PC-3 (cell line): ENCODE measurements at places on chromosomes 11 and 22. TPM values are rescaled to one million over a fixed set of nuclear protein-coding genes. Genes with fewer than 3 reads are reported as not detected.
A peak's percentile ranks its signal among the peaks of the same experiment; 100 is the strongest.

Gene P2RX6
- total RNA-seq = 1.1 TPM in 1 of 2 replicates, not detected in the other

Gene AMBRA1
- 15.8 and 18.0 TPM in 2 replicates for total RNA-seq

Gene SPI1
- total RNA-seq = 0.22 TPM in 1 of 2 replicates, not detected in the other

GRCh38 chr22:39349967-39350726, at the start of gene SYNGR1:
TSS of gene SYNGR1 (plus strand) at chr22:39349991. CDS start at chr22:39350011, 20 bp downstream.
- H3K27me3 ChIP-seq = no peaks in the 10 kb centered on the region
- no peaks in the 10 kb centered on the region for H3K36me3 ChIP-seq
- no peak for DNase-seq

- H3K27me3 ChIP-seq = no peaks in the 10 kb centered on the region
- DNase-seq = peak; percentile 57
- peaks cover 30% of the 10 kb centered on the region for H3K4me1 ChIP-seq
- H3K4me3 ChIP-seq = peak overlapping the region; percentile 77
- peak overlapping the region; percentile 74 for H3K27ac ChIP-seq
Measured at GRCh38 chr11:65116370-65117205, 913 bp downstream of the ZNHIT2 start.

DNA sequence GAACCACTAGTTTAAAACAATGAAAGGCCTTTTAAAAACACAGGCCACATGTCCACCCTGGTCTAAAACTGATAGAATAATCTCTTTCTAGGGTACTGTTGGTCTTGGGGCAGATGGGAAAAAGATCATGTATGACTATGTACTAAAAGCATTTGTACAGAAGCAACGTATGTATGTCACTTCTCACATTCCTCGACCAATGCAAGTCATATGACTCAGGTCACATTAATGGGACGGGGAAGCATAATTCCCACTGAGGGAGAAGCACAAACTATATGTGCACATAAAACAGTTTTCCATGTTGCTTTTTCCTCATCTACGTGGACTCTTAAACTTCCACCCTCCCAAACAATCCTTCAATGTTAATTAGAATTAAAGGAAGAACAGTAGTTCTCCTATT, 32.2 kb upstream of the GAB2 start:
- H3K4me3 ChIP-seq = no peak overlapping the region
- no peaks in the 10 kb centered on the region for H3K27me3 ChIP-seq
- no peak for DNase-seq
- no peaks in the 10 kb centered on the region for H3K4me1 ChIP-seq
- H3K36me3 ChIP-seq = no peaks in the 10 kb centered on the region; the same call in 1 of the 2 replicates

- no peaks in the 10 kb centered on the region for H3K36me3 ChIP-seq
- DNase-seq = no peak
- H3K27me3 ChIP-seq = no peaks in the 10 kb centered on the region
- no peak overlapping the region for H3K4me3 ChIP-seq
- no peak overlapping the region for H3K27ac ChIP-seq
Measured at GRCh38 chr22:29385151-29385704, 3.1 kb downstream of the AP1B1 start.

DNA sequence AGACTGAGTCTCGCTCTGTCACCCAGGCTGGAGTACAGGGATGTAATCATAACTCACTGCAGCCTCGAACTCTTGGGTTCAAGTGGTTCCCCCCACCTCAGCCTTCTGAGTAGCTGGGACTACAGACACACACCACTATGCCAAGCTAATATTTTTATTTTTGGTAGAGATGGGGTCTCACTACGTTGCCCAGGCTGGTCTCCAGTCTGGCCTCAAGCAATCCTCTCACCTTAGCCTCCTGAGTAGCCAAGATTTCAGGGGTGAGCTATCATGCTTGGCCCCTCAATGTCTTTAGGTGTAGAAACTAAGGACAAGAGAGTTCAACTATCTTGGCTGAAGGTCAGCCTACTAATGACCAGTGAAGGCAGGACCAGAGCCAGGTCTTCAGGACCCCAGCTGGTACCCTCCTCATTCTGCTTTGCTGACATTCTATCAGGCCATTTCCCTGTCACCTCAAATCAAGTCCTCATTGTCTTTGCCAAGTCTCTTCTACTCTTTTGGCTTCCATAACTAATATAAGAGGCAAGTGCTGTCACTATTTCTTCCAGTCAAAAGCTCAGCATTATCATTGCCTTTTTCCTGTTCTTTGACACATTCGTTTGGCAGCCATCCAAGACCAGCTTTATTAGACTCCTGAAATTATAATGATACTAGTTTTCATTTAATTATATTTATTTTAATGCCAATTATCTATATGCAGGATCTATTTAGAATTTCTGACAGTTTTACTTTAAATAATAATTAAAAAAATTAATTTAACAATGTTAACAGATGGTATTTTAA, 264.2 kb upstream of the PITPNB start:
- H3K27me3 ChIP-seq = no peaks in the 10 kb centered on the region
- H3K4me3 ChIP-seq = no peak overlapping the region
- H3K4me1 ChIP-seq = no peaks in the 10 kb centered on the region
- no peak for DNase-seq
- no peaks in the 10 kb centered on the region for H3K36me3 ChIP-seq

GRCh38 chr22:31229402-31230079, 17.4 kb downstream of the LIMK2 start:
- no peaks in the 10 kb centered on the region for H3K27me3 ChIP-seq
- H3K4me3 ChIP-seq = no peak overlapping the region
- no peak overlapping the region for H3K27ac ChIP-seq
- H3K4me1 ChIP-seq = peaks cover 5% of the 10 kb centered on the region; the same call in 1 of the 2 replicates

DNA sequence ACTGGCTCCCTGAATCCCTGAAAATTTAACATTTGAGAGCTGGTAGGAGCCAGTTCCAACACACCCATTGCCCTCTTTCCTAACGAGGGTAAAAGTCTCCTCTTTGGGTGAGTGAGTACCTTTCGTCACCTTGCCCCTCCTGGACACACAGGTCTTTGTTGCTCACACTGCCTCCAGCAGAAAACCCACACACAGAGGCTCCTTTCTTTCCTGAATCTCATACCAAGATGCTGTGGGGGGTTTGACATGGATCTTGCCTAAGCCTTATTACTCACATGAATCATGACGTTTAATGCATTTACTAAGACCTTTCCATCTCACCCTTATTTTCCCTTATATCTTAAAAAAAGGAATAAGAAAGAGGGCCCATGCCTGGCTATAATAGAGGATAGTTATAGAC, 53.0 kb downstream of the PARVA start:
- H3K27ac ChIP-seq = peak overlapping the region; percentile 71
- H3K4me3 ChIP-seq = peak overlapping the region; percentile 13; the same call in 1 of the 2 replicates
- peaks cover 16% of the 10 kb centered on the region for H3K4me1 ChIP-seq
- H3K27me3 ChIP-seq = no peaks in the 10 kb centered on the region

- no peaks in the 10 kb centered on the region for H3K36me3 ChIP-seq
- H3K4me1 ChIP-seq = no peaks in the 10 kb centered on the region
- DNase-seq = no peak
- no peak overlapping the region for H3K4me3 ChIP-seq
Measured at GRCh38 chr11:70662691-70663098, 264.4 kb downstream of the CTTN start.

DNA sequence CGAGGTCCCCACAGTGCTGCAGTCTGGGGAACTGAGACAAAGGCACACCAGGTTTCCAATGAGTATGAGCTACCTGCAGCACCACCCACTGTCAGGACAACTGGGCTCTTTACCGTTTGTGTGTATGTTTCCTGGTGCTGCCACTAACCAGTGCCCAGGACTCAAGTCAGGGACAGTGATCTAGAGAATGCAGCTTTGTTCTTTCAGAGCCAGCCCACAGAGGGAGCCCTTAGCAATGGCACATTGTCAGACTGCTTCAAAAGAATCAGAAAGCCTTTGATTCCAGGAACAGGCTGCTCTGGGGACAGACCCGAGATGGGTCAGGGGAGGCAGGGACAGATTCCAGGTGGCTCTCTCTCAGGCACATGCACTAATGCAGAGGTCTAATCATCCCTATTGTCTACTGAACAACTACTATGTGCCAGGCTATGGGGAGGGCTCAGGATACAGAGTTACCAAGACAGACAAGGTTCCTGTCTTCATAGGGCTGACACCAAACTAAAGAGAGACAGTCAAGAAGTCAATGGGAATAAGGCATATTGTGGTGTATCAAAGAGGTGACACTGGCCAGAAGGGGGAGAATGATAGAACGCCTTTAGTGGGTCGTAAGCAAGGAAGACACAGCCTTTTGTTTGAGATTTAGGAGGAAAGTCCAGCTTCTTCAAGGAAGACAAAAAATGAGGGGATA, 103.7 kb downstream of the VPREB1 start:
- no peaks in the 10 kb centered on the region for H3K4me1 ChIP-seq
- peaks cover 14% of the 10 kb centered on the region; the same call in 1 of the 2 replicates for H3K27me3 ChIP-seq
- H3K4me3 ChIP-seq = no peak overlapping the region

DNA sequence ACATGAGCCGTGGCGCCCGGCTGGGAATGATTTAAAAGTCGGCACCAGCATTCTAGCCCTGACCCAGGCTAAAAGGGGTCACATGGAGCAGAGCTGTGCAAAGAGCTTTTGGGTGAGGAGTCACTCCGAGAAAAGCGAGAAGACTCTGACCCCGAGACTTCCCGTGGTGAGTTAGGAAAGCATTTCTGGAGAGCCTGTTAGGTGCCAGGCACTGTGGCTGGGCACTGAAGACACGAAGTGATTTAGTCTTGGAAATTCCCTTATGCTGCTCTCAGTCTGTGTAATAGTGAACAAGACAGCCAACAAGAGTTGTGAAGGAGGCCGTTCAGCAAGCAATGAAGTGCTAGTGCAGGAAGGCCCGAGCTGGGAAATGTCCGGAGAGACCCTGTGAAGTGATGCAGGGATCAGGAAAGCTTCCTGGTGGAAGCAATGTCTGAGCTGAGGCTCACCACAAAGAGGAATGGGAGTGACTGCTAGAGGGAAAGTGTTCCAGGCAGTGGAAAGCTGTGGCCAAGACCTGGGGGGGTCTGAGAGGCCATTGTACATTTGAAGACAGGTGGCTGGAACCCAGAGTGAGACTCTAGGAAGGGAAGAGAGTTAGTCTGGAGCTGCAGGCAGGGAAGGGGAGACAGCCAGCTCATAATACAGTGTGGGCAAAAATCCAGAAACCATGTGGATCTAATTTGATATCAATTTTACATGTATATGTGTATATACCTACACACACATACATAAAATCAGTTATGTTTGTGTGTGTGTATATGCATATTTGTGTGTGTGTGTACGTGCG, 31.6 kb downstream of the MARK2 start:
- no peak for DNase-seq
- H3K27ac ChIP-seq = no peak overlapping the region; the same call in 1 of the 2 replicates
- H3K27me3 ChIP-seq = no peaks in the 10 kb centered on the region
- H3K4me3 ChIP-seq = no peak overlapping the region

DNA sequence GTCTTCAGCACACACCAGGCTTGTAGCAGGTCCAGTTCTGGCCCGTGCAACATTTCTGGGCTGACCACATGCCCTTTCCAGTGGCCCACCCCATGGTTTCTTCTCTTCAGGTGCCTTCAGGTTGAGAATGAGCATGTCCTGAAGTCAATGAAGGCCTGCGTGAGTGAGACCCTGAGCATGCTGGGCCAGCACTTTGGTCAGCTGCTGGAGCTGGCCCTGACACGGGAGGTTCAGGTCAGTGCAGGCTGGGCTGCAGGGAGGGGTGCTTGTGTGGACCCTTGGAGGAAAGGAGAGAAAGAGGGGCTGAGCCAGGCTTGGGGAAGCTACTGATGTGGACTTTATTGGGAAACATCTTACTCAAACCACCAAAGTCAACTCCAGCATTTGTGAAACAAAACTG, 63.5 kb downstream of the INSC start:
- H3K27ac ChIP-seq = no peak overlapping the region
- H3K27me3 ChIP-seq = no peaks in the 10 kb centered on the region
- H3K36me3 ChIP-seq = no peaks in the 10 kb centered on the region
- H3K4me1 ChIP-seq = no peaks in the 10 kb centered on the region
- no peak overlapping the region for H3K4me3 ChIP-seq

GRCh38 chr11:33540946-33541915, 159.4 kb downstream of the C11orf91 start:
- H3K27me3 ChIP-seq = no peaks in the 10 kb centered on the region
- H3K36me3 ChIP-seq = peaks cover 4% of the 10 kb centered on the region; the same call in 1 of the 2 replicates
- H3K27ac ChIP-seq = no peak overlapping the region
- no peak overlapping the region for H3K4me3 ChIP-seq
- peaks cover 21% of the 10 kb centered on the region for H3K4me1 ChIP-seq
- no peak for DNase-seq

DNA sequence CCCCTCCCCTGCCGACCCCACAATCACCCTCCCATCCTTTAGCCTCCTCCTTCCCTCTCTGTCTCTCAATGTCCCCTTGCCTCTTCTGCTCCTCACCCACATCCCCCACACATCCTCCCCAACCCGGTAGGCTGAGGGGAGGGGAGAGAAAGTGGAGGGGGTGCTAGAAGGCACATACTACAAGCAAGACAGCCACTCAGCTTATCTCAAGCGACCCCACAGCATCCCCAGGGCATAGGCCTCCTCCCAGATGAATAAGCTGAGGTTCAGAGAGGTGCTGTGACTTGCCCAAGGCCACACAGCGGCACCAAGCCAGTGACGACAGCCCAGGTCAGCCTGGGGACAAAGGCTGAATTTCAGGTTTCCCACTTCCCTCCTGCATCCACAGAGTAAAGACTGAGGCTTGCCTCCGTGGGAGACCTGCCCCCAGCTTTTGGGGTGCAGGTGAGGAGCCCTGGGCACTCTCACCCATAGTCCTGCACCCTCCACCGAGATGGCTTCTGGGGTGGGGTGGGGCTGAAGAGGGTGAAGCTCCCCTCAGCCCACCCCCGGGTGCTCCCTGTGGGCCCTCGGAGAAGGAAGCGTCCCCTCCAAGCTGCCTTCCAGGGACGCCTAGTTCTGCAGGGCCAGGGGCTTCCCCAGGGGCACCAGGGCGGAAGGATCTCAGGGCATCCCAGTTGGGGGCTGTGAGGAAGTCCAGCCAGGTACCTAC, 511 bp downstream of the RAC2 start:
- H3K4me3 ChIP-seq = peak overlapping the region; percentile 93
- H3K27me3 ChIP-seq = no peaks in the 10 kb centered on the region
- H3K36me3 ChIP-seq = no peaks in the 10 kb centered on the region
- DNase-seq = no peak

GRCh38 chr11:1534682-1535081, 37.4 kb downstream of the DUSP8 start:
- no peaks in the 10 kb centered on the region for H3K27me3 ChIP-seq
- no peaks in the 10 kb centered on the region for H3K4me1 ChIP-seq
- DNase-seq = no peak
- H3K4me3 ChIP-seq = no peak overlapping the region
- no peaks in the 10 kb centered on the region; the same call in 1 of the 2 replicates for H3K36me3 ChIP-seq
- no peak overlapping the region for H3K27ac ChIP-seq

DNA sequence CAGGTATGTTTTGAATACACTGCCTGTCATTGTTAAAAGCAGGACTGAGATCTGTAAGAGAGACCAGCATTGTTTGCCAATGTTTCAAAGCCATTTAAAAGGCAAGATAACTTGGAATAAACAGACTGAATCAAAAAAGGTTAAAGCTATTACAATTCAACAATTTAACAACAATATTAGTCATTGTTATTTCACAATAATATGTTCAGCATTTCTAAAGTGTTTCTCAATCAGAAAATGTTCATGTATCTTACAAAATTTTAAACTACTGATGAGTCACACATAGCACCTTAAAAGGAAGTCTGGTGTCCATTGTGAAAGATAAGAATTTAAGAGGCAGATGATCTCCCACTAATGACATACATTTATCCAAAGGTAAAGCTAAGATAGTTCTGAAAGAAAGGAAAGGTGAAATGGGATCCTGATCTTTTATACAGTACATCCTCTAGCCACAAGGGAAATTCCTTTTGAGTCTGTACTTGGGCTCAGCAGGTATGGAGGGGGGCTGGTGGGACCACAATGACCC, 79.7 kb downstream of the MAML2 start:
- peaks cover 54% of the 10 kb centered on the region for H3K4me1 ChIP-seq
- no peaks in the 10 kb centered on the region for H3K36me3 ChIP-seq
- peak; percentile 89 for DNase-seq
- H3K27ac ChIP-seq = peak overlapping the region; percentile 25
